ENCODE measurements at places on chromosomes 16 and 17.

GRCh38 chr17:61635913-61636432, 45.0 kb upstream of the NACA2 start:
- DNase-seq = no peak

GRCh38 chr17:67376737-67377487, at the start of gene PITPNC1:
Gene PITPNC1, plus strand, starts transcription at chr17:67377281.
- peak; percentile 46 for DNase-seq

DNA sequence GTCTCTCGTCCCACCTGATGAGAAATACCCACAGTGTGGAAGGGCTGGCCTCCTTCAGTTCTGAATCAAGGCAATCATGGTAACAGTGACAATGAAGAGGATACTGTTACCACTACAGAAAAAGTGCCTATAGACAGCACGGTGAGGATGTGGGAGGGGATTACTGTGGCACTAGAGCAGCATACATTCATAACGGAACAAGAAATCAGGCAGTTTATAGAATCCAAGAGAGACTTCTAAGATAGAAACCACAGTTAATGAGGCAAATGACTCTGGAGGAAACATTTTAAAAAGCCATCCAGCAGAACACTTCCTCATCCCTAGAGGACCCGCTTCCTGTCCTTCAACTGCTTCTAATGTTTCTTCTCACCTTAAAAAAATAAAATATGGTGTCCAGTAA, 2.7 kb downstream of the RUSF1 start:
- DNase-seq = no peak

- no peak for DNase-seq
Measured at GRCh38 chr16:54049591-54050458, 236.8 kb downstream of the IRX3 start.

DNA sequence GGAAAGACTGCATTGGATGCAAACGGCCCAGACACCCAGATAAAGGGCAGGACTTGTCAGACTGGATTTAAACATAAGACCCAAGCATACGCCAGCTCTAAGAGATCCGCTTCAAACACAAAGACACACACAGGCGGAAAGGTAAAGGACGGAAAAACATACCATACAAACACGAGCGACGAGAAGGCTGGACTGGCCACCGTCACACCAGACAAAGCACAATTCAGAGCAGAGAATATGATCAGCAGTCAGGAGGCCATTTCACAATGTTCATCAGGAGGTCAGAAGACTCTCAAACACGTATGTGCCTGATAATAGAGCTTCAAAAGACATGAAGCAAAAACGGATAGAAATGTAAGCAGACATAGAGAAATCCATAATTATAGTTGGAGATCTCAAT, 84.9 kb upstream of the GNG13 start:
- no peak for DNase-seq

- DNase-seq = no peak
Measured at GRCh38 chr16:56874800-56875199, 9.8 kb downstream of the SLC12A3 start.

- no peak for DNase-seq
Measured at GRCh38 chr17:44779211-44780025, 20.6 kb downstream of the ADAM11 start.

DNA sequence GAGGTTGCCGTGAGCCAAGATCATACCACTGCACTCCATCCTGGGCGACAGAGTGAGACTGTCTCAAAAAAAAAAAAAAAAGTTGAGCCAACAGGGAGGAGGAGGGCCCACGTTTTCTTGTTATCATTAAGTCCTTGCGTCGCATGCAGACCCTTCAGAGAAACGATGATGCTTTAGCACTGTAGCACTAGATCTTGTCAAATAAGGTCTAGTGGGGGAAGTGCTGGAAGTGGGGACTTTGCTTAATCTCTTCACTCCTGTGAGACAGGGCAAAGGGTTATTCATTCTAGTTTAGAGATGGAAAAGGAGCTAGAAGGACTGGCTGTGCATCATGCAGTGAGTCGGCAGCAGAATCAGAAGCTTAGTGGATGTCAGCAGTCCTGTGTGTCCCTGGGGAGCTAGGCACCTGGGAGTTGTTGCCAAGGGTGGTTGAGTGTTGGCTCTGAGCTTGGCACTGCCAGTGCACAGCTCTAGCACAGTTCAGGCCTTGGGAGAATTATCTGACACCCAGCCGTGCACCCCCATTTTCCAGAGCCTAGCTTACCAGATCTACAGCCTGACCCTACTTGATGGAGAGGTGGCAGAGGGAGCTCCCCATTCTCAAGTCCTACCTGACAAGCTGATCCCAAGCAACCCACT, 33.4 kb upstream of the TBX2 start:
- no peak for DNase-seq

- no peak for DNase-seq
Measured at GRCh38 chr17:70644096-70644495, 474.8 kb downstream of the KCNJ2 start.

GRCh38 chr17:13931111-13931526, 138.2 kb upstream of the COX10 start:
- DNase-seq = no peak

- no peak for DNase-seq
Measured at GRCh38 chr16:24668481-24669061, 60.9 kb upstream of the TNRC6A start.

DNA sequence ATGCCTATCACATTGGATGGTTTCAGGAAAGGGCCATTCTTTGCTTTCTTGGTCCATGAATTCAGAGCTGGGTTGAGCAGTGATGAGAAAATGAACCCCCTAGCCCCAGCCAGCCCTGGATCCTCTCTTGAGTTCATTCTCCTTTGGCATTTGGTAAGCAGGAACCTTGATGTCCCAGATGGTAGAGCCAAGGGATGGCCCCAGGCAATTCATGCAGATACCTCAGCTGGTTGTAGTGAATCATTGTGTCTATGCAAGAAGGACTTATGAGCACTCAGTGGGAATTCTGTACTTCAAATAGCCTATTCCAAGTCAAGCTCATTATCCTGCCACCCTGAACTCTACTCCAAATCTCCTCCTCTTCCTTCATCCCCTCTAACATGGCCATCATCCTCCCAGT, 412.7 kb downstream of the UTP18 start:
- DNase-seq = no peak

DNA sequence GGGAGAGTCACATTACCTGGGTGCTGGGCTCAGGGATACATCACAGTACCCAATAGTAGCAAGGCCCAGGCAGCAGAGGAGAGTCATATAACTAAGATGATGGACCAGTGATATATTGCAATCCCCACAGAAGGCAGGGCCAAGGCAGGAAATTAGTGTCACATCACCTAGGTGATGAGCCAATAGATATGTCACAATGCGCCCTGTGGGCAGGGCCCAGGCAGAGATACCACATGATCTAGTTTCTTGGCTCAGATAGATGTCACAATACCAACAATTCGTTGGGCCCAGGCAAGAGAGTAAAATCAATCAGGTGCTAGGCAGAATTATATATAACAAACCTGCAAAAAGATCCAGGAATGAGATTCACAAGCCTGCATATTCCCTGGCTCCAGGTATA, 2111.5 kb downstream of the TP53TG3F start:
- DNase-seq = no peak

- no peak for DNase-seq
Measured at GRCh38 chr17:37816950-37817349, 72.1 kb upstream of the HNF1B start.

GRCh38 chr17:48139944-48140343, 32.4 kb downstream of the SNX11 start:
- no peak for DNase-seq

DNA sequence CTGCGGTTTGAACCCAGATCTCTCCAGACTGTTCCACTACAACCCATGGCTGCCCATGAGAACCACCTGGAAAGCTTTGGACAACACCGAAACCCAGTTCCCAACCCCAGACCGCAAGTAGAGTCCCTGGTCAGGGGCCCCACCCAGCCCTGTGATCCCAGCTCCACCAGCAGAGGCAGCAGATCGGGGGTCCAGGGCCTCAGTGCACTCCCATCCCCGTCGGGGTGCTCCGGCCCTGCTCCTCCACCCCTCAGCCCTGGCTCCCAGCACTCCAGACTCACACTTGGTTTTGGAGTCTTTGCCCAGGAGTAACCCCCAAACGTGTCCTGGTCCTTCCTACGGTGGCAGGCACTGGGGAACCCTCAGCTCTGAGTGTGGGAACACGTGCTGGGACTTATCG, 20.7 kb upstream of the OSGIN1 start:
- no peak for DNase-seq

DNA sequence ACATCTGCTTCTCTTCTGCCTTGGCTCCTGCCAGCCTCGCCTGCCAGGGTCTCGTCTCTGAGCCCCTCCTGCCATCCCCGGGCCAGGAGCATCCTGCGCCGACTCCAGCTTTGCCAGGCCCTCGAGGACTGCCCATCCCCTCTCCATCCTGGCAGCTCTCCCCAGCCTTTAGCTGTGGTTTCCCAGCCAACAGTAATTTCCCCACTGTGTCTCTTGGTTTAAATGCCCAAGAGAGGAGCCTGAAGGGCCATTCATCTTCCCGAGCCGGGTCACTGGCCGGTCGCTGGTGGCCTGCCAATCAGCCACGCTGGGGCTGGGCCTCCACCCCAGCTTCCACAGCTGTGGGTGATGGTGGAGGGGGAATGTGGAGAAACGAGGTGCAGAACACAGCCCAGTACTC, 47.8 kb downstream of the MRC2 start:
- DNase-seq = no peak

GRCh38 chr17:8031950-8032349, 6.9 kb upstream of the ALOX15B start:
- DNase-seq = no peak

- DNase-seq = no peak
Measured at GRCh38 chr16:82181461-82182185, 11.6 kb upstream of the MPHOSPH6 start.

GRCh38 chr17:77935121-77935571, 23.4 kb upstream of the TNRC6C start:
- DNase-seq = no peak

DNA sequence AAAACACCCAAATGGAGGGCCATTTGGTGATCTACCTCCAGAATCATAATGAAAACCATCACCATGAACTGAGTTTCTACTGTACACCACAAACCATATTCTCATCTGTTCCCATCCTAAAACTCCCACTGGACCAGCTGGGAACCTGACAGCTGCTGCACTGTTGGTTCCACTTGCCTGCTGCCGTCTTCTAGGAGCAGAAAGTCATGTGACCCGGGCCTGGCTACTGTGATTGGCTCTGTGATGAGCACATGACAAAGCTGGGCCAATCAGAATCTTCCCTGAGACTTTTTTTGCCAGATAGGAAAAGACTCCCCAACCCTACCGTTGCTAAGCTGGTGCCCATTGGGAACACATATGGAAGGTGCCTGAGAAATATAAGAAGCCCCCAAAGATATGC, 264.2 kb downstream of the MRTFB start:
- DNase-seq = no peak

- no peak for DNase-seq
Measured at GRCh38 chr16:50718061-50718760, 23.7 kb upstream of the CYLD start.

- no peak for DNase-seq
Measured at GRCh38 chr16:21274172-21274726, 3.8 kb downstream of the CRYM start.

- no peak for DNase-seq
Measured at GRCh38 chr16:14302399-14303181, 231.5 kb downstream of the MRTFB start.

DNA sequence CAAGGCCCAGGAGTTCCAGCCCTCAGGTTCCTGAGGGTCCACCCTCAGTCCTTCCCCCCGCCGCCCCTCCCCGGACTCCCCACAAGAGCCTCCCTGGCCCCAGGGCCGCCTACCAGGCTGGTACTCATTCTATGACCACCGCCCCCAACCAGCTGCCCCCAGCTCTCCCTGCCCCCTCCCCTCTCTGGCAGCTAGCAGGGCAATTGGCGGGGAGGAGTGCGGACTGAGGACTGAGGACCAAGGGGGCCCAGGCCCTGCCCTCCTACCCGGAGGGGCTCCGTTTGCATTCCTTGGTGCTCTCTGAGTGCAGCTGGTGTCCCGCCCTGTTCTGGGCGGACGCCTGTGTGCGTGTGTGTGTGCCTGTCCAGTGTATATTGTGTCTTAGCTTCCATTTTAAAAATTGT, 19.1 kb downstream of the UNC13D start:
- no peak for DNase-seq

DNA sequence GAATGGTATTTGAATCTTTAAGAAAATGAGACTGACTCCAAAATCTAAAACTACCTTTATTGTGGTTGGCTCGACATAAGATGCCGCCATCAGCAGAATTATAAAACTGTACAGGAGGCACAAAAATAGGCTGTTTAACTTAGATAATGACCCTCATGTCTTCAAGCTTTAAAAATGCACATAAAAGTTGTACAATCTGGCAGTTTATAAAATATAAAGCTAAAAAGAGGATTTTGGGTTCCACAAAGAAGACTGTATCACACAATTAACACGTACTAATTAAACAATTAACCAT, 18.6 kb upstream of the ICAM2 start:
- no peak for DNase-seq

GRCh38 chr17:44087319-44087718, 16.8 kb downstream of the G6PC3 start:
- no peak for DNase-seq

DNA sequence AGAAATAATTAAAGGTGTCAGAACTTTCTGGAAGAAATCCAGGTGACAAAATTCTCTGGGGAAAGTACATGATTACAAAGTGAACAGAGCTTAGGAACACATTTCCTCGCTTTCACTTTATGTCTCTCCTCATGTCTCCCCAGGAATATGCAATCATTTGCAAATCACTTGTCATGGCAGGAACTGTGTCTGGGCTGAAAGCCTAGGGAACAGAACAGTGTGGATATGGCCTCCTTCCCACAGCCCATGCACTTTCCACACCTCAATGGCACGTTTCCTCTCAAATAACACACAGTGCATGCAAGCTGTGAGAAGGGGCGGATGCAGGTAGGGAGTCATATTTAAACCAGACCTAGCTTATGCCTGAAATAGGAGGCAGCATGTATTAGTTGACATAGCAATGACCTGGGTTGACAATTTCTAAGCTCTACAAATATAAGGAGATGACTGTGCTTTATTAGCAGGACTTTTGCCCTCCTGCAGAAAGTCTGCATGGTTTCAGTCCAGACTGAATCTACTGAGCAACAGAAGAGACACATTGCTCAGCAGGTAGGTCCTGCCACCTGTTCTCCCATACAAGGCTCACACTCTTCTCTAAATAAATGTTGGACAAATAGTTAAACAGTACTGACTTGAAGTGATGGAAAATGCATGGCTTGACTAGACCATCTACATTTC, 236.0 kb upstream of the ELAC2 start:
- no peak for DNase-seq

DNA sequence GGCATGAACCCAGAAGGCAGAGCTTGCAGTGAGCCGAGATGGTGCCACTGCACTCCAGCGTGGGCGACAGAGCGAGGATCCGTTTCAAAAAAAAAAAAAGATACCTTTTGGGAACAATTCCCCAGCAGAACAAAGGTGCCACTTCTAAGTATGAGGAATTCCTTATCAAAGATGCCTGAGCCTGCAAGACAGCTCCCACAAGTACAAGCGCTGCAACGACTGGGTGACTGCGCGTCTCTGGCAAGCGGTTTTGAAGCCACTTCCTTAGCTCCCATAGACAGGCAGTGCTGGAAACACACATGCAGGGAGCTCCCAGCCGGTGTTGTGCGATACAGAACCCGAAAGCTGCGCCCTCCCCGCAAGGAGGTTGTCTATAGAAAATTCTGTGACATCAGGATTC, 60.5 kb downstream of the ADCY9 start:
- no peak for DNase-seq
